ENCODE measurements at places on chromosomes 13 and 19.

DNA sequence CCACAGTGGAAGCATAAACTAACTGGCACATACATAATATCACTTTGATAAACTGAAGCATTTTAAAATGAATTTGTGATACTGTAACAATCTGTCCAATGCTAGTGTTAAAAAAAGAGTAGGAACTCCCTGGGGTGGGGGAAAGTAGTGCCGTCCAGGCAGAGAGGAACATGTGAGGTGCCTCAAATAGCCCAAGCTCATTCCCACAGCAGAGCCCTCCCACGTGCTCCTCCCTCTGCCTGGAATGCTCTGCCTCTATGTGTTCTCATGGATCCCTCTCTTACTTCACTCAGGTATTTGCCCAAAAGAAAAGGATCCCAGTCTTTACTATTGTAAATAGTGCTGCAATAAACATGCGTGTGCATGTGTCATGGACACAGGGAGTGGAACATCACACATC is 188.1 kb downstream of the NHLRC3 start:
- DNase-seq, result no peak

DNA sequence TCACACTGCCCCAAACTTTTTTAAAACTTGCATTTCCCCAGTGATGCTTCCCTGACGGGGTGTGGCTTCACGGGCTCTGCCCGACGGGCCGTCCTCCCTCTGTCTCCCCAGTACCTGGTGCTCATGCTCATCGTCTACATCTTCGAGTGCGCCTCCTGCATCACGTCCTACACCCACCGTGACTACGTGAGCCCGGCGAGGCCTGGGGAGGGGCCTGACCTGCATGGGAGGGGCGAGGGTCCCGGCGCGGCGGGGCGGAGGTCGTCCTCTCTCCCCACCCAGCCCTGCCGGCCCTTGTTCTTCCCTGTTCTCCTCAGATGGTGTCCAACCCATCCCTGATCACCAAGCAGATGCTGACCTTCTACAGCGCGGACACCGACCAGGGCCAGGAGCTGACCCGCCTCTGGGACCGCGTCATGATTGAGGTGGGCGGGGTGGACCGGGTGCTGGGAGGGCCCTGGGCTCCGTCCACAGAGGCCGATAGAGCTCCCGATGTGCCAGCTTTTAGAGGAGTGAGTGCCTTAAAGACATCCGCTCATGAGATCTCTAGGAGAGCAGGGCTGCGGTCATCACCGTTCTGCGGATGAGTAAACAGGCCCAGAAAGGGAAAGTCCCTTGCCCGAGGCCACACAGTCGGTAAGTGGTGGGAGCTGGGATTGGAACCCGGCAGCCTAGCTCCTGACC is 6.9 kb downstream of the UPK1A start:
- DNase-seq, result peak; percentile 35

DNA sequence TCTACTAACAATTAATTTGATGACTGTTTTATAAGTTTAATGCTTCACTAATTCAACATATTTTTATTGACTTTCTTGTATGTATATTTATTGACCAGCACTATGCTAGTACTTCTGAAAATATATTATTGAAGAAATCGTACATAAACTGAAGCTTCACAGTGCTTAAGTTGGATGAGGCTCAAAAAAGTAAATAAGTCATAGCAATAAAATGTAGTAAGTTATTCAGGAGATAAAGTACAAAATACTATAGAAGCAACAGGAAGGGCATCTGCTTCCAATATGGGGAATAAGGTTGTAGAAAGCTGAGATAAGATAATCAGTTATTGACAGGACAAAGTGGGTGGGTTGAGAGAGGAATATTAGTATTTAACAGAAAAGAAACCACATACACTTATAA is 944.9 kb upstream of the MIR17HG start:
- no peak for DNase-seq

DNA sequence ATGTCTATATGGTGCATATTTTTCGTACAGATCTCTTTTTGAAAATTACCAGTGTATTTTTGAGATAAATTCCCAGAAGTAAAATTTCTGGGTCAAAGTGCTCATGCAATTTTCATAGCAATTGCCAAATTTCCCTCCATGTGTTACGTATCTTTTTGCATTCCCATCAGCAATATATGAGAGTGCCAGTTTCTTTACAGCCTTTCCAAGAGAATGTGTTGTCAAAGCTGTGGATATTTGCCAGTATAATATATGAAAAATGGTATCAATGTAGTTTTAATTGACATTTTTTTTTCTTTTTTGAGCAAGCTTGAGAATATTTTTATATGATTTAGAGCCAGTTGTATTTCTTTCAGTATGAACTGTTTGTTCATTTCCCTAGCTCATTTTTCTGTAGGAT is 399.0 kb upstream of the KLF12 start:
- no peak for DNase-seq

DNA sequence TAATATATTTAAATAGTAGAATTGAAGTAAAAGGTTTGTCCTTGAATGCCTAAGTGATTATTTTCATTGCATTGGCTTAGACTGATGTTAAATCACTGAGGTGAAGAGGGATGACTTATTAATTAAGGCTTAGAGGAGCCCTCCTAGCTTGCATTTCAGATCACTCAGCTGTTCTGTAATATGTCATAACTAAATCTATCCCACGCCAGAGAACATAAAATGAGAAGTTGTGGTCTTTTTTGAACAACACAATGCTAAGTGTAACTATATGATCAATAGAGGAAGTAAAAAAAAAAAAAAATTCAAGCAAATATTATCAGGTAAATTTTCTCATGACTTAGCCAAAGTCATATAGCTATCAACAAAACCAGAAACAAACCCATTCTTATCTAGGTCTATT is 752.2 kb downstream of the GPC5 start:
- no peak for DNase-seq

DNA sequence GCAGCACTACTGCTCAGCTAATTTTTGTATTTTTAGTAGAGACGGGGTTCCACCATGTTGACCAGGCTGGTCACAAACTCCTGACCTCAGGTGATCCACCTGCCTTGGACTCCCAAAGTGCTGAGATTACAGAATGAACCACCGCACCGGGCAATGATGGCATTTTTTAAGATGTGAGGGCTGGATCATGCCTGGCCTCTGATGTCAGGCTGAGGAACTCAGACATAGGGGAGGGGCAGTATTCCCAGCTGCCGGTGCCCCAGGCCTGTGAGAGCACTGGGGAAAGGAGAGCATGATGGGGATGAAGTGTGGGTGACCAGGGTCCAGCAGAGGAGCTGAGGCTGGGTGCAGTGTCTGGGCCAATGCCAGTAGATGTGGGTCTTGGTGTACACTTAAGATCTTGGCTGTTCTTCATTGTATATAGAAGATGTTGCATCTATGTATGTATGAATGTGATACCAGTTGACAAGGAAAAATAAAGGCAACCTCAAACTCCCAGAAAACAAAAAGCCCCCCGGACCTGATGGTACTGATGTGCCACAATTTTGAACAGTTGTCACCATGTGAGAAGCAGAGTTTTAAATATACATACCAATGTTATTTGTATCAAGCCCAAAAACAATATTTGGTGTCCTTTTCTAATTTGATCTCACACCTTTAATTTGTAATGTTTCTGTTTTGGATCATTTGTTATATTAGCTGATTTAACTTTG is 3.4 kb upstream of the PLVAP start:
- DNase-seq, result no peak

GRCh38 chr13:20501592-20501991 is 24.1 kb downstream of the CRYL1 start:
- DNase-seq, result no peak

GRCh38 chr19:1408300-1409203 is 1.2 kb downstream of the DAZAP1 start:
- peak; percentile 27 for DNase-seq

- DNase-seq, result no peak
These were observed 1416.5 kb upstream of the SPRY2 start for GRCh38 chr13:81757348-81757970.

DNA sequence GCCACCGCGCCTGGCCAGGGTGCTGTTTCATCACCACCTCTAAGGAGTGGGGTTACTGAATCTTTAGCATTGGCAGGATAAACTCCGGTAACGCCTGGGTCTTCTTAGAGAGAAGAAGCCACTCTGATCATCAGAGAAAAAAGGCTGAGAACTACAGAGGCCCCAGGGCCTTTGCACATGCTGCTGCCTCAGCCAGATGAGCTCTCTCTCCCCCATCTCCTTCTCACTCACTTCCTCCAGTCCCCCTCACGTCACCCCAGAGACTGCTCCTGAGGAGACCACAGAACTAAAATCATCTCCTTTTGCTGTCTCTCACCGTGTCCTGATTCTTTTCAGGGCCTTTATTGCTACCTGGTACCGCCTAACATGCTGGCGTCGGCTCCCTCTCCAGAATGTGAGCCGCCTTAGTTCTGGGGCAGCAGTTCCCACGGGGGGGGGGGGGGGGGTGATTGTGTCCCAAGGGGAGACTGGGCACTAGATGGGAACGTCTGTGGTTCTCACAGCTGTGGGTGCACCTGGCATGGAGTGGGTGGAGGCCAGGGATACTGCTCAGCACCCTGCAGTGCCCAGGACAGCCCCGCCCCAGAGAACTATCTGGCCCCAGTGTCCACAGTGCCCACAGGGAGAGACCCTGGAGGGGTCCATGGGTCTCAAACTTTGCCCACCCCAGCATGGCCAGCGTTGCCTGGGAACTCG is 5.1 kb upstream of the DIRAS1 start:
- DNase-seq, result no peak

DNA sequence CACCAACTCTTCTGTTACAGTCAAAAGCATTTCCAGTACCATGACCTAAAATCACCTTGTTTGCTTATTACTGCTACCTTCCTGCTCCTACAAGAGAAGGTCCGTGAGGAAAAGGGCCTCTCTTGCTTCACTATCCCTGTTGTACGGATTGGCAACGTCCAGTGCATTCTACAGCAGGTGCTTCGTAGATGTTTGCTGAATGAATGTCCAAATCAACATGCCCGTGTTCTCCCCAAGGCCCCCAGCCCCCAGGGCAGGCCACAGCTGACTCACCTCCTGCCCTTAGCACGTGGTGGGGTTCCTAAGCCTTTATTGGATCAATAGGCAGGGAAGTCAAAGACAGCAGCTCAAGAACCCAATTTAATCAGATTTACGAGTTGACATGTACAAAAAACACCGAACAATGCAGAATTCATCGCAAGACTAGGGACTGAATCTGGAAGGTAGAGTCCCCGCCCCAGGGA is 5.5 kb upstream of the NAPA start:
- DNase-seq, result no peak

DNA sequence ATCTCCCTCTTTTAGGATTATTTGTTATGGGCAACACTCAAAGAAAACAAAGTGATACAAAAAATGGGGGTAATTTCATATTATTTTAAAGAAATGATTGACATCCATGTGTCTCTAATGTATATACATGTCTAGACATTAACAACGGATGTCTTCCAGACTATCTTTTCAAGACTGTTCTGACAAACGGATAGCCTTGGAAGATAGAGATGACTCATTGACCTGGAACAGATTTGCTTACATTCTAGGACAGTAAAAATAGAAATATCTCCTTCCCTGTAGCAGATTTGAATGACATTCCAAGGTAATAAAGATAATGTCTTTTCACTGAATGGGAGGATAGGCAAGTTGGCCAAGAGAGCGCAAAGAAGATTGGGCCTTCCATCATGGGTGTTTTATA is 26.2 kb upstream of the SLITRK6 start:
- no peak for DNase-seq

- DNase-seq, result no peak
These were observed 4.2 kb downstream of the LYL1 start for GRCh38 chr19:13098277-13099072.
